ENCODE measurements at places on chromosomes 2 and 18.

DNA sequence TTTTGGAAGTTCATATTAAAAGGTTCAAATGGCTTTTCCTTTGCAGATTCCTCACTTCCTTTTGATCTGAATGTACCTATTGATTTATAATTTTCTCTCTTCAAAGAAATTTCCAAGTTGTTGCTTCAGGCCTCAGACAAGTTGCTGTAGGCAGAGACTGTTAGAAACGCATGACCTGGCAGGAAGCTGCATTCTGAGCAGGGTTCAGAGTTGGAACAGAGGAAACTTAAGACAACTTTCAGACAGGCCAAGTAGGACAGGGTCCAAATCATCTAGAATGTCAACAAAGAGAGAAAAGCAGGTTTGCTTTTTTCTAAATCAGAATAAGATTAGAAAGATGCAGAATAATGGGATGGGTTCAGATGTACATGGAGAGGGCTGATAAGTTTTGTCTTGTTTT, 416.3 kb downstream of the LRP1B start:
- no peak for DNase-seq

DNA sequence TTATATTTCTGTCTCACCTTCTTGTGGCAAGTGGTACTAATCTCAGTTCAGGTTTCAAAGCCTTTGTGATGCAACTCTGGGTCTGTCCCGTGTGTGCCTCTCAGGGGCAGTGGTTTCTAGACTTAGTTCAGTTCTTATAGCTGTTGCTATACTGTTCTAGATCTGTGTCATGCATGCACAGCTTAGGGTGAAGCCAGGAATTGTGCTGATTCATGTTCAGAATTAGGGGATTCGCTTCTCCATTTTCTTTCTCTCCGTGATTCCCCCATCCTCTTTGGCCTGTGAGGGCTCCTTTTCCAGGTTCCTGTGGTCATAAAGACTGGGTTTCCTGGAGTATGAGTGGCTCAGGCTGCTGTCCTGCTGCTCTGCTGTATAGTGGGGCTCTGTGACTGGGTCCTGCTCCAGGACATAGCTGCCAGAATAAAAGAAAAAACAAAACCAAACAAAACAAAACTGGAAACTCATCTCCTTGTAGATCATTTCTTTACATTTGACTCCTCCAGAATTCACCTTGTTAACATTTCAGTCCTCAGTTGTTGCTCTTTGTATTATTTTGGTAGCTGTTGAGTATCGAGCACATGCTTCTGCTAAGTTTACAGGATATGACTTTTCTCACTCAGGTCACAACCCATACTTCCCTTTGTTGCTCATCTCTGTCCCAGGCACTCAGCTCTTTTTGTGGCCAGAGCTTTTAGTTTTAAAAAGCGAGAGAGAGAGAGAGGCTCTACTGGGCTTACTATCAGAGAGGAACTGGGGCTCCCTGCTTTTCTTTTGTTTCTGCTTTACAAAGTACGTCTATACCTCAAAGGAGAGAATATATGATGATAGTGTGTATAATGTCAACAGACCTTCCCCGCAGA, 34.2 kb downstream of the CERS6 start:
- peak; percentile 7 for DNase-seq

GRCh38 chr2:216548901-216549331, 50.3 kb downstream of the RPL37A start:
- DNase-seq, result no peak

GRCh38 chr2:26720322-26721114, 28.0 kb downstream of the KCNK3 start:
- DNase-seq, result no peak

DNA sequence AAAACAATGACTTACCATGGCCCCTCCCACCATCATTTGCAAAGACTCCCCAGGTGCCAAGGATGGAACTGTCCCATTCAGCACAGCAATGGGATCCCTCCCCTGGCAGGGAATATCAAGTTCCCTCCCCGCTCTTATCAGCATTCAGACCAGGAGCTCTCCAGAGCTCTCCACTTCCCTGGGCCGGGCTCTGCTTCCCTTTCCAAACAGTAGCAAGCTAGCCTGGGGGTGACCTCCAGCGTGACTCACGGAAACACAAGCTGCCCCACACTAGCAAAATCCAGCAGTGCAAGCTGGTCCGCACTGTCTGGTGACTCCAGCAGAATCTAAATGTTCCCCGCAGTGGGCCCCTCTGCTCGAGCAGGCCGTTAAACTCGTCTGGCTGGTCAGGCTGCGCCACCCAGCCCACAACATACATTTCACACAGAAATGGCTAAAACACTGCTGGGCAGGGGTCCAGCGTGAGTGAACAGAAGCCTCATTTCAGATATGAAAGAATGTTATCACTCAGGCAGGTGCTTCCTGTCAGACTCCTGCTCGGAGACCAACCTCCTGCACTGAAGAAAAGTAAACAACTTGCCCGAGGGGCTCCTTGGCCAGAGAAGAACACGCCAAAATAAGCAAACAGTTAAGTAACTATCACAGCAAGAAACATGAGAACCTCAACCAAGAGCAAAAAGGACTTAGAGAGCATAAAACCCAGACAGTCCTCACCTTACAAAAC, 33.9 kb downstream of the STAT1 start:
- no peak for DNase-seq

DNA sequence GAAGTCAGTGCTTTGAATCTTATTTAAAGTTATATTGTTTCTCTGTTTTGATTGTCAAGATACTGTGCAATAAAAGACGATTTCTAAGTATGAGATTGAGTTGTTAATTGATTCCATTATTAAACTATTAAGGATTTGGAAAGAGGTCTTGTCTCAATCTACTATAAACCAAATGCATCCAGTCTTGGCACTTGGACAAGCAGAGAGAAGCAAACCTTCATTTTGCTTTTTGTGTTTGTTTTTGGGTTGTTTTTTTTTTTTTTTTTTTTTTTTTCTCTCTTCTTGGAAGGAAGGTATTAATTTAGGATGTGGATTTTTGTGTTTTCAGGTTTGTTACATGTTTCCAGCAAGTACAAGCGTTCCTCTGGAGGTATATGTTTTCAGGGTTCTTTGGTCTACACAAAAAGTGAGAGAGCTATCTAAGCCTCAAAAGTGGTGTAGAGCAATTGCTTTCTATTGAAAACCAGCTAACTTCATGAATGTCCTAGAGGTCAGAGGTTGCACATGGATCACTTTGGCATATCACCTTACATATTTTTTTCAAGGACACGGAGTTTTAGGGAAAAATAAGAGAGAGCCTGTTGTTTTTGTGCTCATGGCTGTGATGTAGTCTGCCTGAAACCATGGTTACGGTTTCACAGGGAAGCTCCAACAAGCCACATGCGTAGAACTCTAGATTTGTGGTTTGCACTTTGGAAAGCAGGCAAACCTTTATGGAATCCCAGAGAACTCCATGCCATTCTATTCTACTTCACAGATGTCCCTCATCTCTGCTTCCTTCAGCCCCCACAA, 1.8 kb downstream of the PRKCE start:
- no peak for DNase-seq
